ENCODE measurements at places on chromosomes 4 and X.

DNA sequence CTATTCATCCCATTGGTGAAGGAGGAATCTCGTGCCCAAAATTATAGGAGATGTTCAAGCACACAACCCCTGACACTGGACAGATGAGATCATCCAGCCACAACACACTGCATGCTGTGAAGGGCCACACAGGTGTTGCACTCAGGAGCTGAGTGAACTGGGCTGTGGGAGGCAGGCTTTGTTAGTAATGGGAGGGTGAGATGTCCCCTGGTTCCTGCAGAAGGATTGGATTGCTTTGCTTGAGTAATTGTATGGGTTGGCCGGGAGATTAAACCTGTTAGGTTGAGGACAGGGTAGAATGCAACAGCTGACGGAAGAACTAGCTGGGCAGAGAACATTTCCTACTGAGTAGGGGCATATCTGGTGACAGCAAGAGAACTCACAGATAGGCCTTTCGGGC, 152.2 kb downstream of the TACR3 start:
- no peak for DNase-seq

DNA sequence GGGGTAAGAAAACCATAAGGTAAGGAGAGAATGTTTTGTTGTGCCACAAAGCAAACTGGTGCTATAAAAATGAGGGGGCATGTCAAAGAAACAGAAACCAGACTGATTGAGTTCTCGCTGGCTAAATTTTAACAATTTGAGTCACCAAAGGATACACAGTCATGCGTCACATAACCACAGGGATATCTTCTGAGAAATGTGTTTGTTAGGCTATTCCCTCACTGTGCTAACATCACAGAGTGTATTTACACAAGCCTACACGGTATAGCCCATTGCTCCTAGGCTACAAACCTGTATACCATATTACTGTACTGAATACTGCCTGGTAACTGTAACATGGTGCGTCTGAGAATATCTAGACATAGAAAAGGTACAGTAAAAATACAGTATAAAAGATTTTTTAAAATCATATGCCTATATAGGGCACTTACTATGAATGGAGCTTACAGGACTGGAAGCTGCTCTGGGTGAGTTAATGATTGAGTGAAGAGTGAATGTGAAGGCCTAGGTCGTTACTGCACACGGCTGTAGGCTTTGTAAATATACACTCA, 50.1 kb downstream of the FBXW7 start:
- DNase-seq = no peak

GRCh38 chr4:52657618-52658501, 1.2 kb downstream of the USP46 start:
- no peak for DNase-seq

- no peak for DNase-seq
Observed at GRCh38 chr4:11715753-11716521, 287.2 kb upstream of the HS3ST1 start.

- no peak for DNase-seq
Observed at GRCh38 chr4:75908555-75908954, 6.3 kb upstream of the PPEF2 start.

DNA sequence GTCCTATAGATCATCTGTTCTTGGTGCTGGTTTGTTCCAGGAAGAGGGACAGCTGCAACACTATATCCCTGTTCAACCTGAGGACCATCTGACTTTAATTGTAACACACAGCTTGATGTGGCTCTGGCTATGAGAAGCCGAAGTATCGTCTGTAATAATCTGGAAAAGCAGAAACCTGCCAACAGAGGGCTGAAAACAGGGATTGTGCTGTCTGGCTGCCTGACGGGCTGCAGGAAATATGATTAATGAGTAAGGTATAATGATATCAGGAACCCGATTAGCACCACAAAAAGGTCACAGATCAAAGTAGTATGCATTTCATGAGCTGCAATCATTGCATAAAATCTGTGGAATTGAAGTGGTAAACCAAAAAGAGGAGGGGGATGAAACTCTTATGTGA, 170.4 kb upstream of the MAB21L2 start:
- no peak for DNase-seq

DNA sequence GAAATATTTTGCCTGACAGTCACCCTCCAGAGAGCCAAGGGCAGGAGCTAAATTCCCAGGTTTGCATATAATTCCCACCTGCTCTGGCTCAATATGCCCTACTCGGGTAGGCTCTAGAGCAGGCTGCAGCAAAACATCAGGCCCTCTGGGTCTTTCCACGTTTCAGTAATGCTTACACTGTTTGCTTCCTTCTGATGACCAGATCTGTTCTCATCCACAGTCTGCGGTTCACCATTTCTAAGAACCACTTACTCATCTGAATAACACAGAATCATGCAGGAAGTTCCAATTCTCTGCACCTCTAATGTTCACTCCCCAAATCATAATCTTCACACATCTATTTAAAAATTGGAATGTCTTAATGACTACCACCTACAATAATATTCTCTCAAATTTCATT, 141.4 kb downstream of the PPP3CA start:
- DNase-seq = no peak

GRCh38 chrX:38656350-38656915, 95.1 kb downstream of the TSPAN7 start:
- DNase-seq = no peak

DNA sequence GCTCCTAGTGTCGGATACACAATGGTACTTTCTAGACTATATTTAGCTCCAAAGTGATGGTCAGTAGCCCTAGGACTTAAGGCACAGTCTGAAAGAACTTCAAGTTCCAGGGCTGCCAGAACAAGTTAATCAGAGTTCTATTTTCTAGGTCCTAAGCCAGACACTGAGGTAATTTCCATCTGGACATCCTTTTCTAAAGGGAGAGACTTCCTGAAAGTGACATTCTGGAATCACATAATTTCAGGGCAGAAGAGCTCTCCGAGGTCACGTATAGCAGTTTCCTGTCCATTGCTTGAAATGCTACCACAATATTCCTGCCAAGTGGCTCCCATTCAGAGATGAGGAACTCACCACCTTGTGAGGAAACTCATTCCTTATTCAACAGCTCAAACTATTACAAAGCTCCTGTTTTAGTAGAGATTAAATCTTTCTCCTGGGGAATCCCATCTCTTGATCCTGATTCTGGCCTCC, 117.9 kb downstream of the COL25A1 start:
- no peak for DNase-seq

DNA sequence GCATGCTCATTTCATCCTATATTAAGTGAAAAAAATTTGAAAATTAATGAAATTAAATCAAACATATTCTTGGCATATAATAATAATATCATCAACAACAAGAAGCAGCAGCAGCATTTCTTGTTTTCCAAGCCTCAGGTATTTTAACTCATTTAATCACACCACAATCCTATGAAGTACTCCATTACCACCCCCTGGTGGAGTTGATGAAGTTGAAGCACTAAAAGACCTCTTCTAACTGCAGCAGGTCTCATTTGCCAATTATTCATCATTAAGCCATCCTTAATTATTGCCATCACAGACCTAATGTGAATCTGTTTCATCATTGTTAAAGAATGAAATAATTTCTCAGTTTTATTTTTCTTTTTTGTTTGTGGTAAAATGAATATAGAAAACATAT, 801.4 kb upstream of the GRID2 start:
- no peak for DNase-seq

DNA sequence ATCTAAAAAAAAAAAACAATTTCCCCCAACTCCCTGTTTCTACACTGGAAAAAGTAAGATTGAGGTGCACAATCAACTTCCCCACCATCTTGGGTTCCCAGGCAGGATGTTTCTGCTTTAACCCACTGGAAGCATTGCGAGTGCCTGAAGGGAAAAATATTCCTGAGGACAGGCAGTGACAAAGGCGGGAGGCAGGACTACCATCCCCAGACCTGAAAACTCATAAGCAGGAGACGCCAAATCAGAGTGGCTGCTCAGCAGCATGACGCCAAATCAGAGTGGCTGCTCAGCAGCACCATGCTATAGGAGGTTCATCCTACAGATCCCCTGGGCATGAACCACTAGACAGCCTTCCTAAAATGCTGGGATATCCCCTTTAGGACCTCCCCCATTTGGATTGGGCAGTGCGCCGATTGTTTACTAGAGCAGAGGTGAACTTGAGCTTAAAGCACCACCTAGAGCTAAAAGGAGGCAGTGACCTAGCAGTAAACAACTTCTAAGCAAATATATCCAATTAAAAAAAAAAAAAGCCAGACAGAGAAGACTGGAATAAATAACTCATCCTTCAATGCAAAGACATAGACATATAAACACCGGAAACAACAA, 35.0 kb upstream of the GK start:
- DNase-seq = no peak

DNA sequence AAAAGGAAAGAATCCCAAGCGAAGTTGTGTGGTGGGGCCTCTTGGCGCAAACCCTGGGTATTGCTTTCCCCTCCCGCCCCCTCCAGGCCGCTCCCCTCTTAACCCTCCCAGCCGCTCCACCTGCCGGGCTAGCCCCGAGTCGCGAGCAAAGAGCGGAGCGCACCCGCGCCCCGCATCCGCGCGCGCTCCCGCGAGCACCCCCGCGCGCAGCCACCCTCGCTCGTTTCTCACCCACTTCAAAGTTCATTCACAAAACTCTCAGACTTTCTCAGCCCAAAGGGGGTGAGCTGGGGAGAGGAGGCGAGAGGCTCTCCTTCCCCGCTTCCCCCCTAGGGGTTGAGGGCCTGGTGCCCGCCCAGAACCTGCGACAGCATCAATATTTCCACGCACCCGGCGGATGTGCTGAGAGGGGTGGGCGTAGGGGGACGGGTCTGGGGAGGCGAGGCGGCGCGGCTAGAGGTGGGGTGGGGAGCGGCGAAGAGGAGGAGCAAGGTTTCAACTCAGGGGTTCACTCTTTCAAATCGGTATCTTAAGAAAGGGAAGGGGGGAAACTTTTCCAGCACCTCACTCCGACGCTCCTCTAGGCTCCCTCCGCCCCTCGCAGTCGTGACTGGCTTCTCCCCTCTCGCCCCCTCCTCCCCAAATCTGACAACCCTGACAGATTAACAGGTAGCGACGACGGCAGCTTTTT, 1.8 kb downstream of the MAML3 start:
- peak; percentile 76 for DNase-seq

- DNase-seq = no peak
Observed at GRCh38 chrX:53004811-53005210, 43.8 kb upstream of the GPR173 start.

GRCh38 chr4:71004281-71004851, 10.9 kb downstream of the DCK start:
- DNase-seq = peak; percentile 9

- DNase-seq = no peak
Observed at GRCh38 chr4:8539661-8540060, 40.5 kb upstream of the GPR78 start.

DNA sequence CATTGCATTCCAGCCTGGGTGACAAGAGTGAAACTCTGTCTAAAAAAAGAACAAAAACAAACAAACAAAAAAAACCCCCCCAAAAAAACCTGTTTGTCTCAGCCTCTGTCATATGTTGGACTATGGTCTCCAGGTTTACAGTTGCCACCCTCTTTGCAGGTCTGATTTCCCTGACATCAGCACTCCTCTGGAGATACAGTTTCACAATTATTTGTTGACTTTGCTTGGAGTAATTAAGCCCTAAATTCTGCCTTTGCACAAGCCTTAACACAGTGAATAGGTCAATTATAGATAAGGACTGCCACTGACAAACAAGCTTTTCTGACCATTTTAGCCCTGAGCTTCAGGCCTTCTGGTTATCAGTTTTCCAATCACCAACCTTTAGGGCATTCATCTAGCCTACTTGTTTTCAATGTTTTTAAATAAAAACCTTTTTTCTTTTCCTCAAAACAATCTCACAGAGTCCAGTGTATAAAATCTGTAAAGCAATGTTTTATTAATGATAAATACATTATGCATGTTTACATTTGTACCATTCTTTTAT, 20.4 kb upstream of the MAPK10 start:
- DNase-seq = no peak

GRCh38 chr4:101695176-101695575, 95.4 kb upstream of the BANK1 start:
- no peak for DNase-seq

GRCh38 chr4:36173905-36174304, 70.4 kb downstream of the ARAP2 start:
- no peak for DNase-seq

DNA sequence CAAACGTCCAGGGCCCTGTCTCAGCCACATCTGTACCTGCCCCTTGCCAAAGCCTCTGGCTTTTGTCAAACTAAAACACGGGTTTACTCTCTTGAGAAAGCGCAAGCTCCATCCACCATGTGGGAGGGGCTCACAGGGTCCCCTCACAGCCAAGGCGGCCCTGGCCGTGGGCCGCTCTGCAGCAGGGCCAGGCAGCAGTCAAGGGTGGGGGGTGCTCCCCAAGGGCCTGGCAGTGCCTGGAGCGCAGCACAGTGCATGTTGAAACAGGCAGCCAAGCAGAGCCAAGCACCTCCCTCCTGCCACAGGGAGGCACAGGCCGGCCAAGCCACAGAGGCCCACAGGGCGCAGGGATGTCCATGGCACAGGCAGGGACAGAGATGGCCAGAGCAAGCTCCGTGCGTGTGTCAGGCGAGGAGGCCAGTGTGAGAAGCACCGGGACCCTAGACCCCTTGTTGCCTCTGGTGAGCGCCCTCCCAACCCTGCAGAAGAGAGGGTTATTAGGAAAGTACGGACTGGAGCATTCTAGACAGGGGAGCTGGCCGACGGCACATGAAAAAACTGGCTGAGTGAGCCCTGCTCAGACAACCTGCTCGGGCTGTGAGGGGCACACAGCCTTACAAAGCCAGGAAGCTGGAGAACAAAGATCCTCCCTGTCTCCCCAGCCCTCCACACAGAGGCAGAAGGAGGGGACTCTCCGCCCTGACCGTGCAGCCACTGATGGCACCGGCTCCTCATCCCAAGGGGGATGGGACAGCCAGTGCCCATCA, 39.0 kb downstream of the FAM53A start:
- no peak for DNase-seq

DNA sequence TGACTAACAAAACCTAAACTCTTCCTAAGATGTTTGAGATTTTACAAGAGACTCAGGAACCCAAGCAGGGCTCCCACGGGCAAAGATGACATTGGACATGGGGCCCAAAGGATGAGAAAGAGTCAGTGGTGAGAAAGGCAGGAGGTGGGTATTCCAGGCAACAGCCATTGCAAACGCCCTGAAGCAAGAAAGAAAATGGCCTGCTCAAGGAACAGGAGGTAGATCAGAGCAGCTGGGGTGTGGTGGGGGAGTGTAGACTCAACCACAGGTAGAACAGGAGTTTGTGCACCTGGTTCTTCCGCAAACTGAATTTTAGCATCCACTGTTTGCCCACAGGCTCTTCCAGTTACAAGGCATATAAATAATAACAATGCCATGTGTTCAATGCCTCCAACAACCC, 3.3 kb downstream of the PPP2R2C start:
- DNase-seq = no peak

Measured in activated CD8-positive, alpha-beta memory T cell treated with anti-CD3 and anti-CD28 coated beads for 4 hours (primary cell).